Chondrocyte (in vitro differentiated cells): ENCODE measurements at places on chromosomes 1 and 21. TPM values are rescaled to one million over a fixed set of nuclear protein-coding genes. Genes with fewer than 3 reads are reported as not detected.

DNA sequence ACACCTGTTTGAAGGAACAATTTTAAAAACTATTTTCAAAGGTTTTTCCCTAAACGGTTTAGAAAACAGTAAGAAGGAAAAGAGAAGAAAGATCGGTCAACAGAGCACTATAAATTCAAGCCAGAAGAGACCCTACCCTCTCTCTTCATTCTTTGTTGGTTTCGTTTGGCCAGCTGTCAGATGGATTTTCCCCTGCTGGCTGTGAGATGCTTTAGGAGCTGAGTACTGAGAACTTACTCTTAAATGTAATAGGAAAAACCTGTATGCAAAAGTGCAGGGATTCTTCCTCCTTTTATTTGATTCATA lies 1.3 kb upstream of the TXNIP start:
- no peak for DNase-seq

DNA sequence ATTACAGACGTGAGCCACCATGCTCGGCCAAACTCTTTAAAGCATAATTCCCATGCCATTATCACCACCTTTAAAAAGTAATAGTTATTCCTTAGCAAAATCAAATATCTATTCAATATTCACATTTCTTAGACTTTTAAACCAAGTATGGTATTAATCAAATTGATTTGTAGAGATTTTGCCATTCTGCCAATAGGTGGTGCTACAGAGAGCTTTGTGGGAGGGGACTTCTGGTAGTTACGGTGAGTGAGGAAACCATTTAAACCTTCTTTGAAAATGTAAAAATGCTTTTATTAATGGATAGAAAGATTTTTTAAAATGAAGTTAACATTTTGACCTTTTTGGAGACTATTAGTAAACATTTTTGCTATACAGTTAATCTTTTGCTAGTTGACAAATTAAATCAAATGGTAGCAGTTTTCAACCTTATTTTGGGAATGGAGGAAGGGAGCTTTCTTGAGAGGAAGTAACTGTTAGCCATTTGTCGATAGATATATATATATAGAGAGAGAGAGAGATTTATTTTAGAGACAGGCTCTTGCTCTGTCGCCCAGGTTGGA lies 19.3 kb downstream of the IARS2 start:
- DNase-seq, result no peak

DNA sequence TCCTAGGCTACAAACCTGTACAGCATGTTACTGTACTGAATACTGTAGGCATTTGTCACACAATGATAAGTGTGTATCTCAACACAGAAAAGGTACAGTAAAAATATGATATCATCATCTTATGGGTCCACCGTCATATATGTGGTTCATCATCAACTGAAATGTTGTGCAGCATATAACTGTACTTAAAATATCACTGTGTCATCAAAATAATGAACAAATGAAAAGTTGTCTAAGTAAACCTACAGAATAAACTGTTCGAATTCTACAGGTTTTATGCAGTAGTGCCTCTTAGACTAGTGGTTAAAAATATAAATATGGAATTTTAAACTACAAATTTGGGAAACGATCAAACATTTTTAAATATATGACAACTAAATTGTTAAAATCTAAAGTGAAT lies 328.8 kb downstream of the KCTD3 start:
- DNase-seq, result no peak

- DNase-seq, result no peak
These were observed 63.9 kb downstream of the KCNK1 start for GRCh38 chr1:233677690-233678354.

- DNase-seq, result no peak
These were observed 228.6 kb downstream of the GRIK1 start for GRCh38 chr21:29711236-29711635.

DNA sequence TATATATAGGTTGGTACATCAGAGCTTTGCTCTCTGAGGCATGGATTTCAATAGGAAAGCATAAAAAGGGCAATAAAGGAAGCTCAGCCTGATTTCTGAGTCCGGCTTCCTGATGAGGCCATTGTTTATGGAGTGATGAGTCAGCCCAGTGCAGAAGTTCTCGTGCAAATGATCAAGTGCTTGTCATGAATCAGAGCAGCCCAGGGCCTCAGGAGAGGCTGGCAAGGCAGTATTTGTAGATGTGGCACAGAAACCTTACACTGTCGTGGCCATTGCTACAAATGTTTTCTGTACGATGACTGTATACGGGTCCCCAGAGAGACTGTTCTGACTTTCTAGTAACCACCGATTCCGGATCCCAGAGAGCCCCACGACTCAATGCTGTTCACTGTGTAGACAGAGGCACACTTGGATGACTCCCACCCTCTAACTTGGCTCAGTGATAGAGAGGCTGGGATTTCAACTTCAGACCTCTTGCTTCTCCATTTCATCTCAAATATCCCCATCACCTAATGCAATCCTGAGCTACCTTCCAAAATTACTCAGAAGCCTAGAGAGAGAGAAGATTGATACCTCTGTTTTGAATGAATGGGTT lies 26.8 kb downstream of the UMODL1 start:
- DNase-seq, result no peak

GRCh38 chr1:70916034-70916427 lies 131.6 kb downstream of the PTGER3 start:
- DNase-seq, result no peak

Gene SMCP
- not detected in 3 replicates for total RNA-seq

DNA sequence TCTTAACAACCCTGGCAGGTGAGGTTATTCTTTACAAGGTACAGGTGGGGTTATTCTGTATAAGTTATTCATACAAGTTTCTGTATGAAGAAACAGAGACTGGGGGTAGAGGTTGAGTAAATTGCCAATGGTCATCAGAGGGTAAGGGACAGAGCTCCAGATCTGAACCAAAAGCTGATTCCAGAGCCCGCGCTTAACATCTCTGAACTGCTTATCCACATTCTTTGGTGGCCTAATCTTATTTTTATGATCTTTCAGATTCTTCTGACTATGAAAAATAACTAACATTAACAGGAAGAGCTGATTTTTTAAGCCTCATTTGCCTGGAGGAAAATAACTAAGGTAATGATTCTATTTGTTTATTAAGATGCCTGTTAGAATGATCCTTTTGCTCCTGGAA lies 63.9 kb upstream of the BARHL2 start:
- DNase-seq, result no peak

Gene MYOC
- not detected in 3 replicates for total RNA-seq

- DNase-seq, result no peak
These were observed 233.5 kb downstream of the PLPP3 start for GRCh38 chr1:56345831-56346230.

- DNase-seq, result peak; percentile 77
These were observed at the start of gene TSPEAR for GRCh38 chr21:44711327-44712202. TSS of gene TSPEAR (minus strand) at chr21:44711572. CDS start at chr21:44711514, 58 bp downstream.

DNA sequence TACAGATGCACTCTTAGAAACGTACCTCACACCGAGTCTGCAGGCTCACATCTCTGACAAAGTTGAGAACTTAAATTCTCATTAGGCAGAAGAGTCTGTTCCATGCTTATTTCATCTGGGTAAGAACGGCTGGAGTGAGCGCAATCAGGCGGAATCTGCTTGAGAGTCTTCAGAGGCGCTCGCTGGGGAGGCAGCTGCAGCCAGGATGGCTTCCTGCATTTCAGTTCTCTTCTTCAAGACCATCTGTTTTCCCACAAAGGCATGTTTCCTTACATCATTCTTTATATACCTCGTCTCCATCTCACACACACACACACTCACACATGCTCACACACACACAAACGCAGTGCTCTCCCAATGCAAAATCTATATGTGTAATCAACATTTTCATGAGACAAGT lies 497.1 kb downstream of the AJAP1 start:
- no peak for DNase-seq

GRCh38 chr1:107009281-107009680 lies 47.2 kb upstream of the PRMT6 start:
- DNase-seq, result no peak

- DNase-seq, result no peak
These were observed 80.3 kb upstream of the ZNF281 start for GRCh38 chr1:200490183-200490582.

DNA sequence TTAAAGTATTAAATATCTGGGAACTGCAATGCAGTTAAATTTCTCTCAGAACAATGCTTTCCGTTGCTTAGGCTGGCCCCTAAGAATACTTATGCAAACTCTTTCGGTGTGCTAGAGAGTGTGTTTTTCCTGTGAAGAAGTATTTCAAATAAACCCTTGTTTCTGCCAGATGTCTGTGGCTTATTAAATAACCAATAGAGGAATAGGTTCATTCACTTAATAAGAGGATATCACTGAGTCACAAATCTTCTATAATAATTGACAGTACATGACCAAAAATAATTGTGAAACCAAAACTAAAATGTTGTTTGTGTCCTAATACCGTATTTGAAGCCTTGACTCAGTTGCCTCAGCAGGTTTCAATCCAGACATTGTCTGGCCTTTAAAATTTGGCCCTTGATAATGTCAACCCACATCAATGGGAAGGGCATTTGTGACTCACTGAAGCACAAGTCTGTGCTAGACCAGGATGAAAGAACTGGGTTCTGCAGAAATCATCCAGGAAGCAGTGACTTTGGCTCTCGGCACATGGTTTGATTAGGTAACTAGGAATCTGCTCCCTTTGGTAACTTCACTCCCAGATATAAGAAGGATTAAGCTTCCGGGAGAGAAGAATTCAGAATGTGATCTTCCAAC lies 104.2 kb upstream of the BARHL2 start:
- DNase-seq, result no peak

Gene BACE2
- 68.0 to 78.8 TPM (median 77.9 TPM) in 3 replicates for total RNA-seq

Gene PDC
- not detected in 3 replicates for total RNA-seq

Gene AGT
- total RNA-seq, result 18.1 to 119 TPM (median 118 TPM) in 3 replicates
